Endothelial cell of umbilical vein (primary cell): ENCODE measurements at places on chromosomes 2 and 18. TPM values are rescaled to one million over a fixed set of nuclear protein-coding genes. Genes with fewer than 3 reads are reported as not detected.

DNA sequence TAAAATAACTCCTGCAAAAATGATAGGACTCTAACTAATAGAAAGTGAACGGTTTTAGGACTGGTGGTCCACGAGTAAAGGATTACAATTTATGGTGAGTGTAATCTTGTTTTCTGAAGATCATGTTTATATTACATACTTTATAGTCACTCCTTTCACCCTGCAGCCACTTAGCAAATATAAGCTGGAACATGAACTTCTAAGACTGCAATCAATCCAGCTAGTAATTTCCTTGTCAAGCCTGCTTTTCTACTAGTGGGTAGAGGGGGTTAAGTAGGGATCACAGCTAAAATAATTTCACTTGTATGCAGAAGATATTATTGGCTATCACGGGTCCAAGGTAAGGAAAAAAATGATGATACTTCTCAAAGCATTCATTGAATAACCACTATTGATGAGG lies 125.5 kb upstream of the NETO1 start:
- DNase-seq, result no peak

- DNase-seq, result no peak
These were observed 97.5 kb downstream of the MRO start for GRCh38 chr18:50722311-50722710.

- no peak for DNase-seq
These were observed 262.4 kb downstream of the INSIG2 start for GRCh38 chr2:118350621-118351020.

Gene ERFE
- total RNA-seq, result 0.46 and 1.2 TPM in 2 replicates

DNA sequence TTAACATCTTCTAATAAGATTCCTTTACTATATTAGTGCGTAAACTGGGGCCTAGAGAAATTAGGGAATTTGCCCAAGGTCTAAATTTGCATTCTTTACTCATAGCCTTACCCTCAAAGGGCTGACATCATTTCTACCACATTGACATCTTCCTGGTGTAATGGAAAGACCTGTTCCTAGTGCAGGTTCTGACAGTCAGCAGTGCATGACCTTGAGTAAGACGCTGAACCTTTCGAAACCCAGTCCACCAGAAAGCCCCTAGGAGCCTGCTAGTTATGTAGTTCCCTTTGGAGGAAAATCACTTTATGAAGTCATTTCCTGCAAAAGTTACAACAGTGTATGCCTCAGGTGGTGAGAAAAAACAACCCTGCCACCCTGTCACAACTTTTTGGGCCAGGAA lies 388.3 kb downstream of the TNS1 start:
- no peak for DNase-seq
